Kidney epithelial cell (primary cell): ENCODE measurements at places on chromosomes 16 and 17. TPM values are rescaled to one million over a fixed set of nuclear protein-coding genes. Genes with fewer than 3 reads are reported as not detected.

- no peak for DNase-seq
Observed at GRCh38 chr16:87324411-87325275, 7.5 kb upstream of the C16orf95 start.

- no peak for DNase-seq
Observed at GRCh38 chr16:15043344-15043743, 12.5 kb downstream of the NTAN1 start.

CMTM2 gene
- 0.54 and 1.4 TPM in 2 replicates for total RNA-seq

PRSS33 gene
- not detected in 2 replicates for total RNA-seq

- peak; percentile 87 for DNase-seq
Observed at GRCh38 chr16:64356267-64356666, 765.6 kb downstream of the CDH11 start.

- DNase-seq, result peak; percentile 95
Observed at GRCh38 chr16:86951831-86952598, 365.2 kb downstream of the C16orf95 start.

OR1F1 gene
- not detected in 2 replicates for total RNA-seq

- DNase-seq, result no peak
Observed at GRCh38 chr16:23420011-23420410, 33.0 kb downstream of the COG7 start.

DNA sequence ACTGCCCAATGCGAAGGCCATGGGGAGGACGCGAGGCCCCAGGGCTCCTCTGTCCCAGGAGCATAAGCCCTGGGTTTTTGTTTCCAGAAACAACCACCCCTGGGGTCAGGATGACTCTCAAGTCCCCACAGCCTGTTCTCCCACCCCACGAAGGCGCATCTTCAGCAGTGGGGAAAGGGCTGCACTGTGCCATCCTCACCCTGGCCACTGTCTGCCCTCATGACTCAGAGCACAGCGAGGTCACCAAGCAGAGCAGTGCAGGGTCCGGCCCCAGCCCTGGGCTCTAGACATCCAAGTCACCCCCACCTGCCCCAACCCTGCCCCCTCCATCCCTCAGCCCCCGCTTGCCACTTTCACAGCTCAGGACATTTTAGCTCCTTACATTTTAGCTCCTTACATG, 22.7 kb upstream of the KSR1 start:
- DNase-seq, result no peak

PRR29 gene
- 0.08 and 0.55 TPM in 2 replicates for total RNA-seq

PPP1R27 gene
- total RNA-seq, result 0.38 TPM in 1 of 2 replicates, not detected in the other

GRCh38 chr16:10812312-10813098, 6.1 kb downstream of the TVP23A start:
- DNase-seq, result no peak

DNA sequence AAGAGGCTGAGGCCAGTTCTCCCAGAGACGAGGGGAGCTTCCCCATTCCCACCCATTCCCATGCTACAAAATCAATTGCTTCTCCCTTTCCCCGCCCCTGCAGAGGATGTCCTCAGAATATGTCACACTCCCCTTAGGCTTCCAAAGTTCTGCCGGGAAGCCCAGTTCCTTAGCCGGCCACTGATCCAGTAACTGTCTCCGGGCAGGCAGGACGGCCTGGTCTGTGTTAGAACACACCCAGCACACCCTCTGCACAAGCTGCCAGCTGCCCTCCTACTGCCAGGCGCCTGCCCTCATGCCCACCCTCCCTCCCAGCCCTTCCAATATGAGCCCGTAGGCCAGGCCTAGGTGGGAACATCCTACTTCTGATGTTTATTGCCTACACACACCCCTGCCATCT, 31.1 kb downstream of the SGSM2 start:
- DNase-seq, result no peak

RGS11 gene
- total RNA-seq, result 0.21 TPM in 1 of 2 replicates, not detected in the other

- no peak for DNase-seq
Observed at GRCh38 chr17:29129731-29130130, 50.5 kb downstream of the MYO18A start.

GRCh38 chr17:82029990-82030469, 1.4 kb upstream of the RAC3 start:
- DNase-seq, result no peak

- no peak for DNase-seq
Observed at GRCh38 chr16:72166151-72166550, 5.8 kb downstream of the PMFBP1 start.

DNA sequence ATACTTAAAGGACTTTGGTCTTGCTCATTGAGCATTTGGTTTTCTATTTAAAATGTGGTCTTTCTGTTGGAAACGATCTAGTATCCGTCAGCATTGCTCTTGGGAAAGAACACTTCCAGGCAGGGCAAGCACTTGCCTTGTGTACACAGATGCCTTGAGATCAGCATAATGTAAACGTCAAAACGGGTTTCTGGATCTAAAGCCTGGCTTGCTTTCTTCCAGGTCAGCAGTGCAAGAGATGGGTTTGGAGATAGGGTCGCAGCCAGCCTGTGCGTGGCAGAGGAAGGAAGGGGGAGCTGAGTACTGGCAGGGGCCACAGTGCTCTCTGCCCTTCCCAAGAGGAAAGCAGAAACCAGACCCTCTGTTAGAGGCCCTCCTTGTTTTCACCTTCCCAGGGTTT, 175.5 kb downstream of the LGALS9B start:
- no peak for DNase-seq

DNA sequence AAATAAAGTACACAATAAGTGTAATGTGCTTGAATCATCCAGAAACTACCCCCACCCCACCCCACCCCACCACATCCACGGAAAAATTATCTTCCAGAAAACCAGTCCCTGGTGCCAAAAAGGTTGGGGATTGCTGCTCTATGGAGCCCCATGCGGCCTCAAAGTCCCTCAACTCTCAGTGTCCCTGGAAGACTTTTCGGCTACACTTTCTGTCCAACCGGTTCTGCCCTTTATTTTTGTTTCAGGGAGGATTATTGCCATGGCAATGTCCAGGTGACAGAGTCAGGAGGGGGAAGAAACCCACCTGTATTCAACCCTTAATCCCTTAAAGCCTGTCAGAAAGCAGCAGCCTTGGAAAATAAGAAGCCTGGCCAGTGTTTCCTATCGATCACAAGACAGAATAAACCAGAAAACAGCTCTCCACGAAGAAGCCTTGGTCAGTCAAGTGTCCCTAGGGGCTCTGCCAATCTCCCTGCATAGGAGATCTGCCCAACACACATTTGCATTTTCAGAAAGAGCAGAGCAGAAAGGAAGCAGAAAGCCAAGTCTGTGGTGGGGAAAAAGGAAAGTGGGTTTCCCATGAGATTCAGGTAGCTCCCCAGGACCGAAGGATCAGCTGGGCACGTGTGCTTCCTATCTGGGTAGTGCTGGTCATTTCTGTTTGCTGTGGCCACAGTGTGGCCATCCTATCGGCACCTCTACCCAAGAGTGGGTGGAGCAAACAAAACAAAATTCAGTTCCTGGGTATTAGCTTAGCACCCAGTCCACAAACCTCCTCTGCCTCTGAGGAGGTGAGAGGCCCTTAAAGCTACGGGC, 342.7 kb downstream of the SOX9 start:
- DNase-seq, result no peak

DPEP1 gene
- total RNA-seq, result 1.2 and 3.1 TPM in 2 replicates
